ENCODE measurements at places on chromosomes 12 and 14.

- DNase-seq = no peak
Measured at GRCh38 chr12:3177778-3178425, 100.7 kb downstream of the TSPAN9 start.

DNA sequence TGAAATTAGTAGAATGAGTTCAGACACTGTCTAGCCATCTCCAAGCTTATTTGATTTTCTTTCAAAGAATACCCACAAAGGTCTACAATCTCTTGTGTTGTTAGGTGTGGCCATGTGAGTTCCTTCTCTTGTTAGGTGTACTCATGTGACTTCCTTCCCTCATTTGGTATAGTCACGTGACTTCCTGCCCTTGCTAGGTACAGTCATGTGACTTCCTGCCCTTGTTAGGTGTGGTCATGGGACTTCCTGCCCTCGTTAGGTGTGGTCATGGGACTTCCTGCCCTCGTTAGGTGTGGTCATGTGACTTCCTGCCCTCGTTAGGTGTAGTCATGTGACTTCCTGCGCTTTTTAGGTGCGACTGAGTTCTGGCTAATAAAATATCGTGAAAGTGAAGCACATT lies 179.6 kb downstream of the TMX1 start:
- no peak for DNase-seq

DNA sequence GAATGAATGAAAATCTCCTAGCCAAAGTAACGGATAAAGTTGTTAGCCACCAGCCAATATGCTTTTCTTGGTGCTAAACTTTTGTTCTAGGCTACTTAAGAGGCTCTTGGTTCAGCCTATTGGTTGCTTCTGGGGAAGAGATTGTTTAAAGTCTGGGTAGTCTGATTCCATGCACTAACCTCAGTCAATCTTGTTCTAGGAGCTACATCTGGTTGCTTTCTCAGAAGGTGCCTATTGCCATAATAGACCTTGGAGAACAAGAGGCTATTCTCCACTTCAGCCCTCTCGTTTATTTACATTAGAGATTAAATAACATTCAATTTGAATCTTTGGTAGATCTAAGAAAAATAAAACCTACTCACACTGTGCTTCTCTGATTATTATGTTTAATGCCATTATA lies 40.8 kb upstream of the OTOGL start:
- no peak for DNase-seq

- DNase-seq = no peak
Measured at GRCh38 chr12:120971299-120972180, 6.8 kb upstream of the HNF1A start.

GRCh38 chr14:43410631-43411030 lies 1096.5 kb downstream of the FSCB start:
- no peak for DNase-seq

- DNase-seq = no peak
Measured at GRCh38 chr14:104547310-104547997, 32.1 kb upstream of the C14orf180 start.

DNA sequence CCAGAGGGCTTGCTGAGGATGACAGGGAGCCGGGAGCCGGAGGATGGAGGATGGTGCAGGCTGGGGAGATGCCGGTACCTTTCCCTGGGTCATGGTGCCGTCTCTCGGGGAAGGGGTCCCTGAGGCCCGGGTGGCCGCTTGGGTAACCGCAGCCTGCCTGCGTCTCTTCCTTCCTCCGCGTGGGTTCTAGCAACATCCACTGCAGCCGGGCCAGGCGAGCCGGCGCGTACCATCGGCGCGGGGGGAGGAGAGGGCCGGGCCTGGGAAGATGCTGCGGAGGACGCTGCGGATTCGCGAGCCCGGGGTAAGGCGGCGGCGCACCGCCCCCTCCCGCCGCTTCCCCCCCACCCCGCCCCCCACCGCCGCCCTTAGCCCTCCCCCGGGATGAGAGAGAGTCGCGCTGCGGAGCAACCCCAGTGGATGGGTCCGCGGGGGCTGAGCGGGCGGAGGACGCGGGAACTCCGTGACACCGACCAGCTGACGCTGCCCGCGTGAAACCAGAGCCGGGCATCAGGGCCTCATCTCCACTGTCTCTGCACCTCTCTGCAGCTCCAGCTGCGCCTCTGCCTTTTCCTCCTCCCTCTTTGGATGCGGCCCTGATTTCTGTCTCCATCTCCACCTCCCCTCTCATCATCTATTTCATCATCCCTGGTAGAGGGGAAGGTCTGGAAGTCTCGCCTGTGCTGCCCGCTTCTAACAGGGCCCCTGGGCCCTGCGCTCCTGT lies at the start of gene FAIM2:
TSS of gene FAIM2 (minus strand) at position 201 of the 724 bp plus-strand sequence. CDS start at position 93, 108 bp downstream.
- no peak for DNase-seq

- no peak for DNase-seq
Measured at GRCh38 chr12:85179680-85180270, 100.2 kb upstream of the ALX1 start.

DNA sequence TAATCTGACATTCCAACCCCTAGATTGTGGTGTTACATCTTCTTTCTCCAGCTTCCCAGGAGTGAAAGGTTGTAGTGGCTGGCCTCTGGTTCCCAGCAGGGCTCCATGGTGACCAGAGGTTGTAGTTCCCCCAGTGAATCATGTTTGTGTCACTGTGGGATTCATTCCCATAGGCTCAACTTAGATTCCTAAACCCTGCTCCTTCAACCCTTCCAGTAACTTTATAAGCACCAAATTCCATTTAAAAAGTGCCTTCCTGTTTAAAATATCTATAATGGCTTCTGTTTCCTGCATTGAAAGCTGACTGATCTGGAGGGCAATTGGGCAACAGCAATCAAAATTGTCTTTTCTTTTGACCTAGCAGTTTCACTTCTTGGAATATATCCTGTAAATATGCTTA lies 40.5 kb upstream of the TBC1D15 start:
- DNase-seq = no peak

DNA sequence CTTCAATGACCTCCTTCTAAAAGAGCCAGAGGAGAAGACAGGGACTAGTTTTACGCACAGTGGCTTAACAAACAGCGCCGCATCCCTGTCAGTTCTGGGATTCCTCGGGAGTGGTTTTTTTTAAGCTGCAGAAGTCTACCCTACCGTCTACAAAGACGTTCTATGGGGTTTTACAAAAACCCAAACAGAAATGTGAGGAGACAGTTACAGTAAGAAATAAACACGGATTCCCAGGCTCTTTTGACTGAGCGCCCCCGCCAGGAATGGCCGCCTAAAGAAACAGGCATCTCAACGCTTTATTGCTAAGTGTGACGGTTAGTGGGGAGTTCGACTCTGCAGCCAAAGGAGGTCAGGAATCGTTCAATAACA lies 484 bp downstream of the ALKBH1 start:
- no peak for DNase-seq

- DNase-seq = no peak
Measured at GRCh38 chr12:51351913-51352532, 5.5 kb upstream of the CELA1 start.

DNA sequence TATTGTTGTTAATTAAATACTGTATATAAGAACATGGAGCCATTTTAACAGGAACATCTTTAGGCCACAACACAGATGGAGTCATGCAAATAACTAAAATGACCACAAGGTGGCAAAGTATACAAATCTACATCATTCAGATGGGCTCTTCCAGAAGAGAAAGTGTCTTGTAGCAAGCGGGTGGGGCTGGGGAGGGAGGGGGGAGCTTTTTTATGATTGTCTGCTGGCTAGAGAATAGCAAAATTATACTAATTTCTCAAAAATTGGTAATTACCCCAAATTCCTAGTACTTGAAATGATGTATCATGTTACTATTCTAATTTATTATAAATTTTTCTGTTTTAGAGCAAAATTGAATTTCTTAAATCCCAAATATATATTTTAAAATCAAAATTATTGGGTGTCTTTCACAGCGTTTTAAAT lies 378.7 kb downstream of the PRKD1 start:
- DNase-seq = peak; percentile 3

GRCh38 chr14:99169776-99170356 lies 102.1 kb downstream of the BCL11B start:
- no peak for DNase-seq

DNA sequence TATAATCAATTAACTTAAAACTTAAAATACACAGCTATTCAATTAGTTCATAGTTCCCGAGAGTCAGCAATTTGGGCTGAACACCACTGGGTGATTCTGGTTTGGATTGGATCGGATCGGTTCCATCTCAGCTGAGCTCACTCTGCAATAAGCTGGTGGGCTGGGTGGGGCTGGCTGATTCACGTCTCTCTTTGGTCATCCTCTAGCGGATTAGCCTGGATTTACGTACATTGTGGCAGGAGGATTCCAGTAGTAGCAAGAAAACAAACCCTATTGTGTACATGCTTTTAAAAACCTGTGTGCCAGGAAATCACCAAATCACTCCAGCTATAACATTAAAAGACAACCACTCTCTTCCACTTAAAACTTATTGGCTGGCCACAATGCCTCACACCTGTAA lies 3.2 kb upstream of the CLEC4C start:
- DNase-seq = no peak

DNA sequence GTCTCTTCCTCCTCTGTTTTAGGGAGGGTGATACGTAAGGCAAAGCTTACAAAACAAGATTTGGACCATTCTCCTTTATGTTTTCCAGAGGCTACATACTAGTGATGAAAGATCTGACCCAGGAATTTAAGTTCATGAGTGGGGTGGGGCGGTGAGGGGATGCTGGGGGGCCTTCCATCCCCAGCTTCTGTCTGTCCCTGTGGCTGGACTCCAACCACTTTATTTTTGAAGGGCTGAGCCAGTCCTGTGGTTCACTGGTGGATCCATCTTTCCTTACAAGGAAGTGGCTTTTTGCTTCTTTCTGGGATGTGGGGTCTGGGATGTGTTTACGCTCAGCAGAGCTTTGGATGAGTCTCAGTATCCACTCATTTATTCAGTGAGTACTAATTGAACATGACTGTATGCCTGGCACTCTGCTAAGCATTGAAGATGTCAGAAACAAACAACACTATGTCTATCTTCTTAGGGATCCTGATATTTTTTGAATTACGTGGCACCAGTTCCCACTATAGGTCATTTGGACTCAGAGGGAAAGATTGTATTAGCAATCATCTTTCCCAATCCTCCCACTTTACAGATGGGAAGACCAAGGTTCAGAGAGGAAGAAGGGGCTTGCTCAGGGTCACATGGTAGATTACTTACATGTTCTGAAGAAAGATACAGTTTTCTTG lies 291.8 kb upstream of the TBX3 start:
- no peak for DNase-seq

DNA sequence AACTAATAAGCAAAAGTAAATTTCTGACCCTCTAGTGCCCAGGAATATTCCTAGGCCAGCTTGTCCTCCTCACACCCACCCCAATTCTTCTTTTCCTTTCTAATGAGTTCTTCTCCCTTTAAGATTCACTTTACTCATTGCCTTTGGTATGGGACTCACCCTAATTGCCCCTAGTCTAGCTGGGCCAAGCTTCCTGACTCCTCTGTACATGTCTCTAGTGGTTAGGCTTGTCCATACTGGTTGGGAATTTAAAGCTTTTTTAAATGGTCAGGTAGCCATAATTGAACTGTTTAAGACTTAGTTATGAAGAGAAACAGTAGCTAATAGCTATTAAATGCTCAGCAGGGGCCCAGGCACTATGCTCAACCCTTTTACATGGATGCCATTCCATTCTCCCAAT lies 248.2 kb downstream of the C12orf42 start:
- DNase-seq = peak; percentile 40

GRCh38 chr12:131950182-131950913 lies 606 bp downstream of the EP400 start:
- no peak for DNase-seq

- DNase-seq = no peak
Measured at GRCh38 chr14:85912141-85912540, 382.2 kb downstream of the FLRT2 start.

GRCh38 chr14:69605738-69606137 lies 5.7 kb upstream of the SUSD6 start:
- DNase-seq = no peak

GRCh38 chr14:21299562-21300130 lies 19.8 kb downstream of the RPGRIP1 start:
- no peak for DNase-seq

DNA sequence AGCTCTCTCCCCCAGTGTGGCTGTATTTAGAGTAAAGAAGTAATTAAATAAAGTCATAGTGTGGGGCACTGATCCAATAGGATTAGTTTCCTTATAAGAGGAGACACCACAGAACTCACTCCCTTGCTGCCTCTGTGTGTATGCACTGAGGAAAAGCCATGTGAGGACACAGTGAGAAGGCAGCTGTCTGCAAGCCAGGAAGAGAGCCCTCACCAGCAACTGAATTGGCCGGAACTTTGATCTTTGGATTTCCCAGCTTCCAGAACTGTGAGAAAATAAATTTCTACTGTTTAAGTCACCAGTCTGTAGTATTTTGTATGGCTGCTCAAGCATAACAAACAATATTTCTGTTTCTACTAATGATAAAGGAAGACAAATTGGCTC lies 368.7 kb upstream of the PRICKLE1 start:
- DNase-seq = no peak

DNA sequence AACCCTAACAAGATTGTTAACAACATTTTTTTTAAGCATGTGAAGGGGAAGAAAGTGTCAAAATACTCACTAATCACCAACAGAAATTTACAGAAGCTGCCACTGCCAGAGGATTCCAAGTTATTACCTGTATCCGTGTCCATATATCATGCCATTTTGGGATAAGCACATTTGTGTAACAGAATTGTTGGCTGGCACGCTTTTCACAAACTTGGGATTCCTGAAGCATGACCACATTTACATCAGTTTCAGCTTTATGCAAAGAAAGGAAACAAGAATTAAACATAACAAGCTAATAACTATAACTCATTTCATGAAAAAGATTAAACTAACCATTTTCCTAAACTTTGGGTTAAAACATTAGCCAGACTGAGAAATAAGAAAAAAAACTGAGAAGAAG lies 5.9 kb downstream of the NEMP1 start:
- no peak for DNase-seq

DNA sequence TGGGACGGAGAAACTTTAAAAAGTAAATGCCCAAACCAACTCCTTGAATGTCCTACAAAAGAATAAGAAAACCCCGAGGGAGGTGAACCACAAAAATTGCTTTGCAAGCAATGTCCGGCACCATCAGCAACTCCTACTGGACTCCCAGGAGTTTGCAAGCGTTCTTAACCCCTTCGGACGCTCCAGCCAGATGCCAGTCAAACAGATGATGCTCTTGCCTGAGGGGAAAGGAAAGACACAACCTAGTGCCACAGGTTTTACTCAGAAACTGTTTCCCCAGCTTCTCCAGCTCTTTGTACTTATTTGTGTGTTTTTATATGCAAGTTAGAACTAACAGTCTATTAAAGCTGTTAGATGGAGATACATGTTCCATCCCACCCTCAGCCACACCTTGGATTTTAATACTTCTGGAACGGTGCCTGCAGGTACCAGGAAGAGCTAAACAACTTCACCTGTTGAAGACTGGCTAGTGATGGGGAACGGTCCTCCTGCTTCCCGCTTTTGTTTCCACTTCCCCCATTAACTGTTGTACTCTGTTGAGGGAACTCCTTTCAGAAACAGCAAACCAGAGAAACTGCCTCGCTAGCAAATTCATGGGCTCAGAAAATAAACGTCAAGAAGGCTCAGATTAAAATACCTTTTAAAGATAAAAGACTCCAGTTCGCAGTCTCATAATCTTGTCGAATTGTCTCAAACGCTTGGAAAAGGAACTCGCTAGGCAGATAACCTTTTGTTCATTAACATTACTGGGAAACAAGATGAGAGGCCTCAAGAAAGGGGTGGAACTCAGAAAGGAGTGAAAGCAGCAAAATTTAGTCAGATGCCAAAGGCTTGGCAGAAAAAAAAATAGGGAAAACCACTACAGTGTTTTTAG lies 1.1 kb upstream of the FERMT2 start:
- DNase-seq = no peak

GRCh38 chr12:119802472-119802871 lies 74.6 kb downstream of the CIT start:
- no peak for DNase-seq
